CD4-positive, alpha-beta T cell treated with Interleukin-15 for 4 hours (primary cell): ENCODE measurements at places on chromosomes 1 and 21.

DNA sequence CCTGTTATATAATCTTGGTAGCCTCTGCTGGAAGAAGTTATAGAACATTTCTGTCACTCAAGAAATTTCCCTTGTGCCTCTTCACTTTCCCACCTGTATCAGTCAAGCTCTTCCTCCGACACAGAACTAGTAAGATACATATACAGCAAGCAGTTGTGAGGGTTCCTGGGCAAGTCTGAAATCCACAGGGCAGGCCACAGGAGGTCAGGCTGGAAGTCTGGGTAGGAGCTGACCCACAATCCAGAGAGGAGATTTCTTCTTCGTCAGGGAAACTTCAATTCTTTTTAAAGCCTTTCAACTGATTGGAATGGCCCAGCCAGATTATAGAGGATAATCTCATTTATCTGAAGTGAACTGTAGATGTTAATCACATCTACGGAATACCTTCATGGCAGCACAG, 96.4 kb upstream of the FMN2 start:
- no peak for DNase-seq

DNA sequence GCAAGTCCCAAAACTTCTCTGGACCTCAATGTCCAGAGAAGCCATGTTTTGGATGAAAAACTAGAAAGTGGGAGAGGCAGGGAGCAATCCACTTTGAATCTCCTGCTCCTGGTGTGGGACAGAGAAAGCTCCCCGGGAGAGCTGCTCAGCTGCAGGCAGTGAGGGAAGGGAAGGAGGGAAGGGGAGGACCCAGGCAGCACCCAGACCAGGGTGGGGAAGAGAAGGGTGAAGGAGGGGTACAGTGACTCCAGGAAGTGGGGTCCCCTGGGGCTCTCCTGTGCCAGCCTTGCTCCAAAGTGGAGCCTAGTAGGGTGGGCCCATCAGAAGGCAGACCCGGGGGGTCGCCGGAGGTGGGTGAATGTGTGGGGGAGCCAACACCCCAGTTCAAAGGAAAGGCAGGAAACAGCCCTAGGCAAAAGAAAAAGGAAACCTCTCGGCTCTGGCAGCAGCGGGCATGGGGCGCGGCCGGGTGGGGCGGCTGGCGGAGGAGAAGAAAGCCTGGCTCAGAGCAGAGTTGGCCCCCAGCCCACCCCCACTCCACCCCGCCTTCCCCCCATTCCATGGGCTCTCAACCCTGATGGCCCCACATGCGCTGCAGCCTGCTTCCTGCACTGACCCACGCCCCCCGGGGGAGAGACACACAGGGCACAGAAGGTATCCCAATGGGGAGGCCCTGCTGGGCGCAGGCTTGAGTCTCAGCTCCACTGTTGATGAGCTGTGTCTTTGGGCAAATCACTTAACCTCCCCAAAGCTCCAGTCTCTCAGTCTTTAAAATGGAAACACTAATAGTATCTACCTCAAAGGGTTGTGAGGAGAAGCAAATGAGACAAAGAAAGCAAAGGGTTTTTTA, 5.7 kb downstream of the LGR6 start:
- DNase-seq = no peak

DNA sequence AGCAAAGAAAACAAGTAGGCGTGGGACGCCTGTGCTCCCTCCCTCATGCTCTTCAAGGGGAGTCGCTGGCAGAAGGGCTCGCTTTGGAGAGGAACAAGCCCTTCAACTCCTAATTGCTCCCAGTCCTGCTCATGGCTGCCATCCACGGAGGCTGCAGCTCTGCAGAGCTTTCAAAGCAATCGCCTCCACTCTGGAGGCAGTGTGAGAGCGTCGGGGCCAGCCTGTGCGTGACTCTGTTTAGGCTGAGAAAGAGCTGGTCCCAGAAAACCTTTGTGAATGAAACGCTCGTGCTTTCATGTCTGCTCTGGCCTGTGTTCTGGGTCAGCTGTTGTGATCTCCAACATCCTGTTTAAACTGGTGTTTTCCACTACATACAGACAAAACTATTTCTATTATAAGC, 23.9 kb upstream of the RUNX1 start:
- no peak for DNase-seq

DNA sequence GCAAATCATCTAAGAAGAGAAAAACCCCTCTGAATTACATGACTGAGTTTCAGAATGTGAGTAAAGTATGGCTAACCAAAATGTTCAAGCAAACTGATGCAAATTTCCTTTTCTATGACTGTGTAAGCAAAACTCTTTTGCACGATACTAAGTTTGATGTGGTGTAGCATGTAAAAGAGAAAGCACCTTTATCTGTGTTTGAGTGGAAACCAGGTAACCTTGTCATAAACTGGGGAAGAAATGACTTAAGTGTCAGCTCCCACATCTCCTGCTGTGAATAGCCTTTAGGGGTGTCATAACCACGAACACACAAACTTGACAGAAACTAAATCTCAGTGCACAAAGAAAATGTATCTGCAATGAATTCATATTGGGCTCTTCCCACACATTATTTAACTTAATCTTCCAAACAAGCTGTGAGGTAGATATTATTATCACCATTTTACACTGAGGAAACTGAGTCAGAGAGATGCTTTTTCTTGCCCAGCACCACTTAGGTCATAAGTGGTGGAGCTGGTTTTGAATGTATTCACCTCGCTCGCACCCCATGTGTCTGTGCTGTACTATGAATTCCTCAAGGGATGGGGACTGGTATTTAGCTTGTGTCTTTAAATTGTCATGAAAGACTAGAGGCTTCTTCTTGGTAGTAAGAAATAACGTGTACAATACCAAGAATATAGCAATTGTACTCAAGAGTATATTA, 32.9 kb upstream of the IL12RB2 start:
- DNase-seq = peak; percentile 1

DNA sequence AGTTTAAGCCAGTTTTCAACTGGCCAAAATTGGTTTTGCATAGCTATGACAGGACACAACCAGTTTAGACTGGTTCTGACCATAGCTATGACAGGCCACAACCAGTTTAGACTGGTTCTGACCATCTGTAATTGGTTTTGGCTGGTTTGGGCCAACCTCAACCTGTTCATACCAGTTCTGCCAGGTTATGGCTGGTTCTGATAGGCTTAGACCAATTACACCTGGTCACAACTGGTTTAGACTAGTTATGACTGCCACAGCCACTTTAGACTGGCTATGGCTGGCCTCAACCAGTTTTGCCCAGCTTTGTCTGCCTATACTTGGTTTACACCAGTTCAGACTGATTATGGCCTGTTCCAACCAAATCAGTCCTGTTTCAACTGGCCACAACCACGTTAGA, 353.2 kb upstream of the CAMK1G start:
- no peak for DNase-seq

GRCh38 chr1:242454262-242455051, 70.0 kb downstream of the PLD5 start:
- DNase-seq = no peak

- DNase-seq = no peak
Measured at GRCh38 chr1:193392686-193393085, 206.3 kb upstream of the B3GALT2 start.

DNA sequence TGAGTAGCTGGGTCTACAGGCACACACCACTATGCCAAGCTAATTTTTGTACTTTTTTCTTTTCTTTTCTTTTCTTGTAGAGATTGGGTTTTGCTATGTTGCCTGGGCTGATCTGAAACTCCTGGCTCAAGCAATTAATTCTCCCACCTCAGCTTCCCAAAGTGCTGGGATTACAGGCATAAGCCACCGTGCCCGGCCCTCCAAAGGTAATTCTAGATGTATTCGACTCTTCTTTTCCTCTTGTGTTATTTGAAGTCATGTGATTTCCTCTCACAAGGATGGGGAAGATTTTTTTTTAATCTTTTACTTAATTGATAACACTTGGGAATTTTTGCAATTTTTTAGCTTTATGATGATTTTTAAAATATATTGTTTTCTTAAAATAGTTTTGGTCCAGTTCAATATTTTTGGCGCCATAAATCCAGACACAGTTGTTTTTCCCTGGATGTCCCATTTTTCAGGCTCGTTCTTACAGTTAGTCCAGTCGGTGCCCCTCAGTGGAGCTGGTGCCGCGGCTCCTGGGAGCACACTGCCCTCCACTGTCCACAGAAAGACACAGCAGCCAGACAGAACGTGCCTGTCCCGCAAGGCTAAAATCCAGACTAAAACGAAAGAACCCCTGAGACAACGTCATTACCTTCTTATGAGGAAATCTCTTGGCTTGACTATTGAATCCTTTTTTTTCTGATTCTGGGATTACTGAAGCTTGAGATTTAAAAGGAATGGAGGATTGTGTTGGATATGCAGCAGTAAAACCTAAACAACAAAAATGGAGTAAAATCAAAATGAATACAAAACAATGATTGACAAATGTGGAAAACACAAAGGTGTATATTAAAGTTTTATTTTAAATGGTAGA, 22.4 kb downstream of the STPG1 start:
- DNase-seq = peak; percentile 75
